ENCODE measurements at places on chromosomes 13 and 19.
A peak's percentile ranks its signal among the peaks of the same experiment; 100 is the strongest.

DNA sequence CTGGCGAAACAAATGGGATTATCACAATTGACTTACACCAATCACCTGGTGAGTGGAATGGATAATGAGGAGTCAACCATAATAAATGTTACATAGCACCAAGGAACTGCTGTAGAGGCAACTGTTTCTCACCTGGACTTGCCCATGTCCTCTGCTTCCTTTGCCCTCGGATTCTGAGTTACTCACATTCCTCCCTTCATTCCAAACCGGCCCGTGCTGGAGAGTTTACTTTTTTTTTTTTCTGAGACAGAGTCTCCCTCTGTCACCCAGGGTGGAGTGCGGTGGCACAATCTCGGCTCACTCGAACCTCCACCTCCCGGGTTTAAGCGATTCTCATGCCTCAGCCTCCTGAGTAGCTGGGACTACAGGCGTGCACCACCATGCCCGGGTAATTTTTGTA, 41.5 kb upstream of the TSC22D1 start:
- DNase-seq = no peak

GRCh38 chr13:86882107-86882506, 789.1 kb upstream of the SLITRK5 start:
- DNase-seq = no peak

- no peak for DNase-seq
Observed at GRCh38 chr13:87322386-87322785, 348.8 kb upstream of the SLITRK5 start.

DNA sequence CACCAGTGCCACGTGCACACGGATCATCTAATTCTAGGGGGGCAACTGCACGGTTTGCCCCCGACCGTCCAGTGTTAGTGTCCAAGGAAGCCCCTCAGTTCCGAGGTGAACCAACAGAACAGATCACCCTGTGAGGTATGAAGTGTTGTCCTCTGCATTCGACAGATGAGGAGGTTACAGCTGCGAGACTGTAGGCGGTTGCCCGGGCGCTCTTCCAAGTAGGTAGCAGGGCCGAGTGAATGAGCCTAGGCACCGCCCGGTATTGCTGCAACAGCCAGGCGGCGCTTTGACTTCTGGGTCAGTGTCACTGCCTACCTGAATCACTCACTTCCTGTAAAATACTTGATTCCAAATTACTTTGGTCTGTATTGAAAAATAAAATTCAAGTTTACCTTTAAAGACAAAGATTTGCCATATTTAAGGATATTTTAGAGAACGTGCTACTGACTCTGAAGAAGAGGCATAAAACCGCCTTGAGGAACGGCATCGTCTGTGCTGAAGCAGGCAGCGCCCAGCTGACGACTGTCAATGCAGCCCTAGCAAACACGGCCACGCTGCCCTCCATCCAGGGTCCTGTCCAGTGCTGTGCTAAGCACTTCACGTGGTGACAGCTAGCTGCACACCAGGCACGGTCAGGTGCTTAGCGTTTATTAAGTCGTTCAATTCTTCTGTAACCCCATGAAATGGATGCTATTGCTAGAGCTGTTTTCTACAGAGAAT, 19.3 kb upstream of the RASA3 start:
- peak; percentile 69 for DNase-seq

DNA sequence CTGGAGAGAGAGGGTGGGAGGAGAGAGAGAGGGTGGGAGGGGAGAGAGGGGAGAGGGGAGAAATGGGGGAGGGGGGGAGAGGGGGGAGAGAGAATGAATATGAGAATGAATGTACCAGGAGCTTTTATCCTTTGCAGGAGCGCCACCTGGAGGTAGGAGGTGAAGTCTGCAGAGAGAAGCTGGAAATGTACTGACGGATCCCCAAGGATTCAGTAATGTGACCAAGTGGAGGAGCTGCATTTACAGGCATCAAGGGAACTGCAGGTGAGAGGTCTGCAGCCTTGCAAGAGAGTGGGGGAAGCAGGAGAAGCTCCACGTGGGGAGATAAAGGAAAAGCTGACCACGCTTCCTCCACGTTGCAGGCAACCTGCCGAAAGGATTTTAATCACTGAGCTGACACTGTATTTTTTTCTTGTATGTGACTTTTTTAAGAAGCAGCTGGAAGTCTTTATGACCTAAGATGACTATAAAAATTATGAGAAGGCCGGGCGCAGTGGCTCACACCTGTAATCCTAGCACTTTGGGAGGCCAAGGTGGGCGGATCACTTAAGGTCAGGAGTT, 33.7 kb downstream of the VSTM1 start:
- DNase-seq = peak; percentile 45

DNA sequence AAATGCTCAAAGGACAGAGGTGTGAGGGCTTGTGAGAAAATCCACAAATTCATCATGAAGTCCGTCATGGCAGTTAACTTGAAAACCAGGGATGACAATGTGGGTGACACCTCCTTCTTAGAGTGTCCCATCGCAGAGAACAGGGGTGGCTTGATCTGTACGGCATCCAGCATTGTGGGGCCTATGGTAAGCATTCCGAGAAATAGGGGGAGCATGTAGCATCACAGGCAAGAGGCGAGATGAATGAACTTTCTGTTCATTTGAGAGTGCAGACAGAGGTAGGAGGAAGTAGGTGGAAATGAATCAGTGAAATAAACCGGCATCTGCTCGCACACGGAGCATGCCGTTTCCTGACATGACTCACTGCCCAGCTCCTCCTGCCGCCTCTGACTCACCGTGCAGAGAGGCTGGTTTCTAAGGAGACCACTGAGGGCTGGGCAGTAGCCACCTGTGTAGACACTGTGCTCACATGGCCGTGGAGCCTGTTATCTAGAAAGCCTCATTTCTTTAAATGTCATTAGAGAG, 339.0 kb downstream of the RFC3 start:
- DNase-seq = peak; percentile 64

DNA sequence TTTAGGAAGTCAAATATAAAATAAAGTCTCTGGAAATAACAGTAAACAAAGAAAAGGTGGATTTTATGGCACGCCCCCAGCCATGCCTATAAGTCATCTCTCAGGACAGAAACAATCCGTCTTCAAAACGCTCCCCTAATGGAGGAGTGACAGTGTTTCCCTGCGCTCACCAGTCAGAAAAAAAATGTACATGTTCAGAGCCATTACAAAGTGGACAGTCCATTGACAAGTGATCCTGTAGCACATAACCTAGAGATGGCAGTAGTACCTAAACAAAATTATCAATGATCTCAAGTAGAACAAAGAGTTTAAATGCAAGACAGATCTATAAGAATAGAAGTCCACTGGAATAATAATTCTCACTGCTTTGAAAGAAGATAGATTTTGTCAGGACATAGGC, 891.7 kb upstream of the MIR17HG start:
- DNase-seq = no peak

DNA sequence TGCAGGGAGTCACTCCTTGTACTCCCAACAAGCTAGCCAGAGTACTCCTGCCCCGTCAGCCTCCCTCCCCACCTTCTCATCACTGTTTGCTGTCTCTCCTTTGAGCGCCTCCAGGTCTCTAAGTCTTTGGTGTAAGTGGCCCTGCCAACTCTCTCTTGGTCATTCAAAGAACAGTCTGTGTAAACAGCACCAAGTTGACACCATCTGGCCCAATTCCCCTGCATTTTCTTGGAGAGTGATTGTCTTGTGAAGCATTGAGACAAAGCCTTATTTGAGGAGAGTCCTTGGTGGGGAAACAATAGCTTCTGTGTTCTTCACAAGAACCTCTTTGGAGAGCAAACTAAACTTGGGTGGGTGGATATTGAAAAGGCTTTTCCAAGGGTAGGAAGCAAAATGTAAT, 114.6 kb upstream of the RNF113B start:
- DNase-seq = no peak

DNA sequence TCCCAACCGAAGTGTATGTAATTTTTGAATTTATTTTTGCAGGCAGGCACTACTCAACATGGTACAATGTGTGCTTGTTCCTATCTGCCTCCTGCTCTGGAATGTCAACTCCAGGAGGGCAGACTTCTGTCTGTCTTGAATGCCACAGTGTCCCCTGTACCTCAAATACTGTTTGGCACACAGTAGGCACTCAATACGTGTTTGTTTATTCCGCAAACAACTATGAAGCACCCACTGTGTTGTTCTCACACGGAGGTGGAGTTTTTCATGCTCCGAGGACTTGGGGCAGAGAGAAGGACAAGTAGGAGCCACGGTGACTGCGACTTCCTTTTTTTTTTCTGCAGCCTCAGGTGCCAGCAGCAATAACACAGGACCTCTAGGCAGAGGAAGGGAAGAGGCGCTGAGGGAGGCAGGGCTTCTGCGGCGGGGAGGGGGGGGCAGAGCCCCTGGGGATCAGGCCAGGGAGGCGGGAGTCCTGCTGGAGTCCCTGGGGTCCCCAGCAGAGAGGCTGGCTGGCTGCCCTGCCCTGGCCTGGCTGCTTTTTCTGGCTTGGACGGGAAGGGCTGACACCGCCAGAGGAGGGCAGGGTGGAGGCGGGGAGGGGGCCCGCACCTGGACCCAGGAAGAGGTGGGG, 29.3 kb upstream of the TNFAIP8L1 start:
- no peak for DNase-seq

GRCh38 chr19:18969931-18970659, 29.1 kb upstream of the HOMER3 start:
- no peak for DNase-seq

- peak; percentile 56 for DNase-seq
Observed at GRCh38 chr19:38142176-38143035, 81.6 kb downstream of the DPF1 start.

GRCh38 chr13:111577956-111578605, 257.6 kb downstream of the TEX29 start:
- DNase-seq = no peak

DNA sequence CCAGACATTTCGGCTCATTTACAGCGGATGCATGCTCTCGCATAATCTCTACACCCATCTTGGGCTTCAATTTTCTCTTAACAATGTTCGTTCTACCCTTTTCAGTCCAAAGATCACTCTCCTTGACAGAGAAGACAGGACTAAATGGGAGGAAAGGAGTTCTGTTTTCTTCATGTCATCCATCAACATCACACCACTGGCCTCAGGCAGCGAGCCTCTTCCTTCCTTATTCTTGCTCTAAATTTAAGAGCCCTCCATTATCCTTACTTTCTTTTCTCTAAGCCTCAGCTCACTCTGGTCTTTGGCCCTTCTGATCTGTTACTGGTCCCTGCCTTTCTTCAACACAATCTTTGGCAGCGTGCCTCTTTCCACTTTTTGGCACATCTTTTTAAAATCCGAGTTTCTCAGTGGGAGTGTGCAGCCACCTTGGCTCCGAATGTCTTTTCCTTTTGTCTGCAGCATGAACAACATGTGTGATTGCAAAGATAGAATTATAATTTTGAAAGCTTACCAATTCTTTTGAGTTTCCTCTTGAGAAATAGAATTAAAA, 98.7 kb downstream of the FAM216B start:
- DNase-seq = no peak

DNA sequence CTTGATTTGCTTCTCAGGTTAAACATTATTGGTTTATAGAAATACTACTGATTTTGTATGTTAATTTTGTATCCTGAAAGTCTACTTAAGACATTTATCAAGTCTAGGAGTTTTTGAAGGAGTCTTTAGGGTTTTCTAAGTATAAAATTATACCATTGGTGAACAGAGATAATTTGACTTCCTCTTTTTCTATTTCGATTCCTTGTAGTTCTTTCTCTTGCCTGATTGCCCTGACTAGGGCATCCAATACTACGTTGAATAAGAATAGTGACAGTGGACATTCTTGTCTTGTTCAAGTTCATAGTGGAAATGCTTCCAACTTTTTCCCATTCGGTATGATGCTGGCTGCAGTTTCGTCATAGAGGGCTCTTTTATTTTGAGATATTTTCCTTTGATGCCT, 807.5 kb upstream of the SLC10A2 start:
- no peak for DNase-seq

- no peak for DNase-seq
Observed at GRCh38 chr19:12545267-12545666, 6.0 kb downstream of the ZNF564 start.

DNA sequence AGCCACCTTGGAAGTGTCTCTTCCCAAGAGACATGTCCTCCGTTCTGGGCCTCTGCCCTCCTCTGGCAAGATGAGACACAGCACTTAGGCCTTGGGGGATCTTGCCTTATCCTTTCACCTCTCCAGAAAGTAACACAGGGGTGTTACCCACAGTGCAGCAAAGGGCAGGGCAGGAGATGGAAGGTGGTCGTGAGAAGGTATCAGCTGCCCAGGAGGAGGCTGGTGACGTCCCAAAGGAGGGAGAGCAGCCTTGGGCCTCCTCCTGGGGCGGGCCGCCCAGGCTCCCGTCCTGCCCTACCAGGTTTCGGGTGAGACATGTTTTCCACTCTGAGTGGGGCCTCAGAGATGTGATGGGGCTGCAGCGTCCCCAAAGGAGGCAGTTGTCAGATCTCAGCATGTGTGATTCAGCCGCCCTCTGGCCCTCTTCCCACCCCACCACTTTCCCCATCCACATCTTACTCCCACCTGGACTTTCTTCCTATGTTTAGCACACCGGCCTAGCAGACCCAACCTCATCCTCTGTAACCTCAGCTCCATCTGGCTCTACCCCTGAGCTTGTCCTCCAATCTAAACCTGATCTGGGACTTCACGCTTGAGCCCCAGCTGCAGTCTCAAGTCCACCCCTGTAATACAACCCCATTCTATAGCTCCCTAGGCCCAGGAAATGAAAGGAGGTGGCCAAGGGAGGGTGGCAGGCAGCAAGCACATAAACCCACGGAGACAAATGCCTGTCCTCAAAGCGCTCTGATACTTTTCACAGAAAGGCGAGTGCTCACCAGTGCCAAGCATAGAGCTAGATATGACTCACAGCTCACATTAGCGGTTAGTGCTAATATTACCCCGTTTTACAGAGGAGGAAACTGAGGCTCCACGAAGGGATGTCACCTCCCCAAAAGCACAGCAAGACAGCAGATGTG, 9.3 kb downstream of the POU2F2 start:
- peak; percentile 84 for DNase-seq

GRCh38 chr13:114203536-114203935, 24.5 kb downstream of the CFAP97D2 start:
- no peak for DNase-seq

DNA sequence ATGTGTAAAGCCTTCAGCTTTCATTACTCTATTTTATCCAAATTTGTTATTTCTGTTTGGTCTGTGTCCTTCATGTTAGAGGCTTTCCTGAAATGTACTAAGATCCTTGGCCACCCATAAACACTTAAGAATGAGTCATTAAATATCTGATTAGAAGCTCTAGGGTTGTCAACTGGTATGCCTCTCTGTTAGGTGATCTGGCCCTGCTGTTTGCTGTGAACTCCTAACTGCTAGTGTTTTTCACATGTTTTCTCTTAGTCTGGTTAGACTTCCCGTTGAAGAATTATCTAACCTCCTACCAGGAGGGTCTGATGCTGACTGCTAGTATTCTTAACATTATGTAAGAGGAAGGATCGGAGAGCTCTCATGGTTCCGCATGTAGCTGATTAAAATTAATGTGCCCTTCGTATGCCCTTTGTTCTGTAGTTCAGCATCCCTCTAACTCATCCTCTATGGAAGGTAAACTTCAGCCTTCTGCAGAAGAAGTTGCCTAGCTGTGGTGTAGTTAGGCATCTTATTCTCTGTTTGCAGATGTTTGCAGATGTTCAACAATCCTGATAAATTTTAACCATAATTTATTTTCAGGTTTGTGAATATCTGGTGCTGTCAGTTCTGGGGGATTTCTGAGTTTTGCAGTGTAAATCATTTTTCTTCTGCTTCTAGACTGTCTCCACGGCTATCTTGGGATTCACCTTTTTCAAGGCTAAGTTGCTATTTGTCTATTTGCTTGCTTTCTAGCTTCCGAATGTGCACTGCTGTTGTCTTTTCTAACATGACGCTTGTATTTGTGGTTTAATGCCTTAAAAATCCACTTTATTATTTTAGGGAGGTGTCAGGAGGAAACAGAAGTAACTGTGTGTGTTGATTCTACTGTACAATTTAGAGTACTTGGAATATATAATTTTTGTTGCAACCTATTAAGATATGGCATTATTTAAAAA, 207.2 kb upstream of the SPRY2 start:
- no peak for DNase-seq

All from stimulated activated CD4-positive, alpha-beta T cell treated with anti-CD3 and anti-CD28 coated beads, Interleukin-1b, Interleukin-23, amount 100 ng/mL, for 48 hours (primary cell).